ENCODE measurements at places on chromosomes 13 and 19. TPM values are rescaled to one million over a fixed set of nuclear protein-coding genes. Genes with fewer than 3 reads are reported as not detected.

The PGLYRP2 gene
- total RNA-seq = not detected

The ADM5 gene
- 3.4 TPM for total RNA-seq

The TUBA3C gene
- not detected for total RNA-seq

The ZNF490 gene
- 0.63 TPM for total RNA-seq

The NCAN gene
- 0.07 TPM for total RNA-seq

The ZNF571 gene
- 1.3 TPM for total RNA-seq

The ZNF579 gene
- 24.8 TPM for total RNA-seq

The YIPF2 gene
- total RNA-seq = 21.0 TPM

The KLK2 gene
- total RNA-seq = 0.15 TPM

The IQCN gene
- total RNA-seq = 0.48 TPM

The SYCN gene
- total RNA-seq = not detected

The SHKBP1 gene
- 145 TPM for total RNA-seq

The LAIR2 gene
- not detected for total RNA-seq

The ZNF524 gene
- 20.6 TPM for total RNA-seq

The CEACAM3 gene
- not detected for total RNA-seq

The SWSAP1 gene
- 2.4 TPM for total RNA-seq

All from A549 treated with CORT108297 at 1 μM for 4 hours (cell line).